ENCODE measurements at places on chromosomes 2 and 18.

DNA sequence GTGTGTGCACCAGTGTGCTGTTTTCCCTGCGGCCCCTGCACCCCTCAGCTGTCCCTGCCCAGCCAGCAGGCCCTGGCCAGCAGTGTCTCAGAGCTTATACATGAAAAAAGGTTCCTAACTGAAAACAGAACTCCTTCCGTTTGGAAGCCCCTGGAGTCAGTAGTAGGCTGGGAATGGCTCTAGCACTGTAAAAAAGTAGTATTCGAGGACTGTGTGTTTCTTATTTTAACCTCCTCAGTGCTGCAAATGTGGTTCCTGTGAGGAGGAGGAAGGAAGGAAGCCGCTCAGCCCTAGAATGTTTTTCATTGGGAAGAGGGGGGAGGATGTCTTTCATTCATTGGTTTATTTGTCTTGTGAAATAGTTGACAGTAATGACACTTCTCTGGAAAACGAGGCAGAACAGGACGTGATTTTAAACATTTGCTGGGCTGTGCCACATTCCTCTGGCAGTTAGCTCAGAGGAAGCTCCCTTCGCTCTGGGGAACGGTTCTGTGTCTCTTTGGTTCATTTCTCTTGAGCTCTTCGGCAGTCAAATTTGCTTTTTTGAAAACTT, 103.5 kb downstream of the SPTBN1 start:
- DNase-seq = no peak

DNA sequence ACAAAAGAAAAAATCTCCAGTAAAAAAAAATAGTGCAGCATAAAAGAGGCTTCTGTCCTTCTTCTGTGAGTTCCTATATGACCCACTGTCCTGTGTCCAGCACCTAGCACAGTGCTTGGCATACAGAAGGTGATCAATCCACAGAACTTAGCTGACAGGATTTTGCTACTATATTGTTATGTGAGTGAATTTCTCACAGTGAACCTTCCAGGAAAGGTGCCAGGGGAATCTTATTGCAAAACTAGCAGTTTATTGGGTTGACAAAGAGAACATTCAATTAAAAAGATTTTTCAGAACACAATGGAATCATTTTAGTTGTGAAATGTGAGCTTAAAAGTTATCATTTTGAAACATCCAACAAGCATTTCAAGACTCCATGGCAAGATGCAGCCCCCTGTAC, 12.4 kb upstream of the TRIB2 start:
- DNase-seq = no peak

GRCh38 chr2:68463287-68463877, 3.7 kb downstream of the FBXO48 start:
- no peak for DNase-seq

GRCh38 chr2:103123516-103123915, 361.7 kb downstream of the TMEM182 start:
- DNase-seq = no peak

- no peak for DNase-seq
These were observed 77.8 kb upstream of the CCDC195 start for GRCh38 chr2:224793946-224794345.

DNA sequence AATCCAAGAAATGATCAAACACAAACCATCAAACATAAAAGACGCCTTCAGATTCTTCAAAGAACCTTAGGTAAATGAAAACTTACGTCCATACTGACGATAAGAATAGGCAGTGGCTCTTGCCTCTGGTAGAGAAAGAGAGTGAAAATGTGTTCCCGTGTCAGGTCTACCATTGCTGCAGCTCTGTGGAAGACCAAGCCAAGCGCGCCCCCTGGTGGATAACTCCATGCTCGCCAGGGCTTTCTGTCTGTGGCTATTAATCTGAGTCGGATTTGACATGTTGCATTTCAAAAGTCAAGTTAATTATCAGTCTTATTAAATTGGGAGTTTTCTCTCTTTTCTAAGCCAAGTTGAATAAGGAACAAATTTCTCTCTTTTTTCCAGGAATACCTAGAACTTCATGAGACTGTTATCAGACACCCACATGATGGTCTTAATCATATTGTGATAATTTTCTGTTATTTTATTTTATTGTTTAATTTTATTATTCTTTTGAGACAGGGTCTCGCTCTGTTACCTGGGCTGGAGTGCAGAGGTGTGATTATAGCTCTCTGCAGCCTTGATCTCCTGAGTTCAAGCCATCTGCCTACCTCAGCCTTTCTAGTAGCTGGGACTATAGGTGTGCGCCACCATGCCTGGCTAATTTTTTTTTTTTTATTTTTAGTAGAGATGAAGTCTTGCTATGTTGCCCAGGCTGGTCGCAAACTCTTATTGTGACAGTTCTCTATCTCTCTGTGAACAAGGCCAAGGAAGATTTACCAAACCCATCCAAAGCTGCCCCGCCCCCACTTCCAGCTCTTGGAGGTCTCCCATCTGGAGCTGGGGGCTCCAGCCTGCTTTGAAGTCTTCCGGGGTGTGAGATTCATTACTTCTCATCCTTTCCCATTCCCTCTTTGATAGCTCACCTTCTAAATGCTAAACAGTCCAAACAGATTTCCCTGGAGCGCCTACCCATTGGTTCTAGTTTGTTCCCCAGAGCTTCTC, 15.8 kb upstream of the ZAP70 start:
- peak; percentile 93 for DNase-seq

GRCh38 chr2:200259577-200259957, 46.9 kb upstream of the SPATS2L start:
- no peak for DNase-seq

Measured in activated T-cell treated with anti-CD3 and anti-CD28 coated beads for 4 hours (primary cell).